ENCODE measurements at places on chromosomes 2 and 18.
A peak's percentile ranks its signal among the peaks of the same experiment; 100 is the strongest.

DNA sequence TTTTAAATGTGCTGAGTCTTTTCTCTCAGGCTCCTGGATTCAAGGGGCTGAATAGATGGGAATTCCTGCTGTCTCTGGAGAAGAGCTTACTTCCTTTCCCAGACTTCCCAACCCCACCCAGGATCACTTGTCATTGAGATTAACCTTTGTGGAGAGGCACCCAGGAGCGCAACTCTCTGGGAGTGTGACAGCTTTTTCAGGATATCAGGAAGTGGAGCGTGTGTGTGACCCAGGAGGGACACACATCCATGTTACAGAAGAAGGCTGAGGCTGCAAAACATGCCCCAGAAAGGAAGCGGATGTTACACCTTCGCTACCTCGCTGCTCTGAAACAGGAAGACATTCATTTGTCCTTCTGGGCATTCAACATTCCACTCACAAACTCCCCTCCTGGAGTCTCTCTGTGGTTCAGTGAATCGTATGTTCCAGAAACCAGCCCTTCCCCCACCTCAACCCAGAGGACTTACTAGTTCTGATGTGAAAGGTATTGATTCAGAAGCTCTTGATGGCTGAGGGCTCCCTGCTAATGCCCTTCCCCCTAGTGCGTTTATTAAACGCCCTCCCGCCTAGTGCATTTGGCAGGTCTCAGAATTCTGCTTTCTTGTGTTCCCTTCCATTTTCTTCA, 523.9 kb downstream of the TNS1 start:
- DNase-seq: no peak

GRCh38 chr2:69134306-69134945, 121.4 kb downstream of the ANTXR1 start:
- DNase-seq: no peak

GRCh38 chr18:64332835-64333234, 183.9 kb upstream of the LINC00305 start:
- DNase-seq: no peak

GRCh38 chr2:2837746-2838547, 506.9 kb upstream of the MYT1L start:
- no peak for DNase-seq

GRCh38 chr18:42730272-42730671, 385.2 kb downstream of the RIT2 start:
- no peak for DNase-seq

DNA sequence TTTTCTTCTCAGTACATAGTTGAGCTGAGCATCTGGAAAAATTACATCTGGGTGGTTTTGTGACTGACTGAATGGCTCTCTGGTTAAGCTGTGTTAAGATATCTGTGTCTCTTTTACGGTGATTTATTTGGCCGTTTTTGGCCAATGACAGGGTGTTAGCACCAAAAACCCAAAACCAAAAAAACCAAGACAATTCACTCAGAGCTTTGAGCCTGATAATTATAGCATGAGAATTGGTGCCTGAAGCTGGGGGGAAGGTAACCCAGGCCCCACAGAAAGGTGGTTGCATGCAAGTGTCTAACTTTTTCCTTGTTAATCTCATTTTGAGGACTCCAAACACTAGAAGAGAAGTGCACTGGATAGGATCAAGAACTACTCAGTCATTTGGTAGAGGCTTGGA, 4.5 kb downstream of the CD28 start:
- DNase-seq: no peak

GRCh38 chr2:54895730-54896129, 154.5 kb downstream of the RTN4 start:
- DNase-seq: no peak

GRCh38 chr2:6977786-6978185, 60.6 kb downstream of the RNF144A start:
- no peak for DNase-seq

- no peak for DNase-seq
Observed at GRCh38 chr2:44277541-44277940, 2.3 kb downstream of the SLC3A1 start.

DNA sequence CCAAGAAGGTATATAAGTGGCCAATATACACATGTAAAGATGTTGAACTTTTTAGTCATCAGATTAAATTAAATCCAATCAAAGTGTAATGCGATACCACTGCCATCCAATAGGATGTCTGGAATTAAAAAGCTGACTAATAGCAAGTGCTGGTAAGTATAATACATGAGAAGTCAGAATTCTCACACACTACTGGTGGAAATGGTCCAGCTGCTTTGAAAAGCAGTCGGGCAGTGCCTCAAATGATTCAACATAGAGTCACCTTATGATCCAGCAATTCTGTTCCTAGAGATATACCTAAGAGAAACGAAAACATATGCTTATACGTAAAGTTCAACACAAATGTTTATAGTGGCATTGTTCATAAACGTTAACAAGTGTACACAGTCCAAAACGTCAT, 124.1 kb upstream of the MYT1L start:
- DNase-seq: no peak

- DNase-seq: no peak
Observed at GRCh38 chr2:177187631-177188312, 24.8 kb upstream of the HNRNPA3 start.

DNA sequence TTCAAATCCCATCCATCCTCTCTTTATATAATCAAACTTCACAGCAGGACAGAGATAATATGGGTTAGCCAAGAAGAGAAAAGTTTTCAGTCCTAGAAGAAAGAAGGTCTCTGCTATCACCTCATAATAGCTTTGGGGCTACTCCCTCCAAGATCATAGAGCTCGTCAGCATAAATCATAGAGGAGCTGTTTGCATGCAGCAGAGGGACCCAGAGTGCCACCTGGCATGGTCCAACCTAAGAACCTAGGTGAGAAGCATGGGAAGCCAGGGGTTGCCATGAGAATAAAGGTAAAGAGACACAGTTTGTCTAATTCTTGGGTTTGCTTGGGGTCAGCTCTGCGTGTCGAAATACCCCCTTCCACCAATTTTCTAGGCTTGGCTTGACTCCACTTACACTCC, 87.1 kb upstream of the CYP1B1 start:
- DNase-seq: no peak

DNA sequence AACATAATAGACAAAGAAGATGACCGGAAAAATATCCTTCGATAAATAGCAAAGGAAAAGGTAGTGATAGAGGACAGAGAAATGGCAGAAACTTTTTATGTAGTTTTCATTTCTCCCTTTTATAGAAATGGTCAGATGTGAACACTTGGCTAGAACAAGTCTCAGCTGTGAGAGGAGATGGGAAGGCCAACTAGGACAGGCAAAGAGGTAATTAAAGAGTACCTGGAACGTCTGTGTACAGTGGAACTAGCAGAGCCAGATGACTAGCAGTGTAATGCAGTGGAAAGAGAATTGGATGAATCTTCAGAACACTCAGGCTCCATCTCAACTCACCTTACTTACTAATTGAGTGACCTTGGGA, 69.2 kb downstream of the NABP1 start:
- no peak for DNase-seq

- no peak for DNase-seq
Observed at GRCh38 chr2:223165423-223166214, 113.6 kb downstream of the KCNE4 start.

GRCh38 chr18:41996020-41996419, 41.0 kb downstream of the PIK3C3 start:
- DNase-seq: no peak

- DNase-seq: no peak
Observed at GRCh38 chr2:161571051-161571429, 53.2 kb upstream of the SLC4A10 start.

DNA sequence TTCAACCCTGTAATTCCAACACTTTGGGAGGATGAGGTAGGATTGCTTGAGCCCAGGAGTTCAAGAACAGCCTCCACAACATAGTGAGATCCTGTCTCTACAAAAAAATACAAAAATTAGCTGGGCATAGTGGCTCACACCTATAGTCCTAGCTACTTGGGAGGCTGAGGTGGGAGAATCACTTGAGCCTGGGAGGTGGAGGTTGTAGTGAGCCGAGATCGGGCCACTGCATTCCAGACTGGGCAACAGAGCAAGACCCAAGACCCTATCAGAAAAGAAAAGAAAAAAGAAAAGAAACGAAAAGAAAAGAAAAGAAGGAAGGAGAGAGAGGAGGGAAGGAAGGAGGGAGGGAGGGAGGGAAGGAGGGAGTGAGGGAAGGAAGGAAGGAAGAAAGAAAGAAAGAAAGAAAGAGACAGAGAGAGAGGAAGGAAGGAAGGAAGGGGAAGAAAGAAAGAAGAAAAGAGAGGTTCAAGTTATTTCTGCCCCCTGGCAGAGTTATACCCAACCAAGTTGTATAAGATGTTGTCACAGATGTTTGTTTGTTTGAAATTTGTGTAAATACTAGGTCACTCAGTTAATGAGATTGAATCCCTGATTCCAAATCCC, 3.9 kb upstream of the PKDCC start:
- no peak for DNase-seq

GRCh38 chr2:84816426-84817026, 64.4 kb downstream of the TRABD2A start:
- no peak for DNase-seq

DNA sequence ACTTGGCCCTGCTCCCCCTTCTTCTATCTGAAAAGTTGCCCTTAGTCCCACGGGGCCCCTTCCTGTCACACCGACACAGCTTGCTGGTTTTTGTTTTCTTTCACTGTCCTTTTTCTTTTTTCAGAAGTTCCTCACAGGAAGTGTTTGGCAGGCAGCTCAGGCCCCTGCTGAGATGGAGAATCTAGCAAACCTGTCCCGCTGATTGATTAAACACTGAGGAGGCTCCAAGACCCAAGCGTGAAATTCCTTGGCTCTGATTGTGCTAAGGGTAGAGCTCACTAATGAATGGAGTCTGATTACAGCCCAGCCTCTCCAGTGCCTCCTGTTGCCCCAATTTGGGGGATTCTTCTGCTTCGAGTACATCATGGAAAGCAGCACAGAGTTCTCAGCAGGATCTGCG, 365.9 kb upstream of the MEX3C start:
- no peak for DNase-seq

DNA sequence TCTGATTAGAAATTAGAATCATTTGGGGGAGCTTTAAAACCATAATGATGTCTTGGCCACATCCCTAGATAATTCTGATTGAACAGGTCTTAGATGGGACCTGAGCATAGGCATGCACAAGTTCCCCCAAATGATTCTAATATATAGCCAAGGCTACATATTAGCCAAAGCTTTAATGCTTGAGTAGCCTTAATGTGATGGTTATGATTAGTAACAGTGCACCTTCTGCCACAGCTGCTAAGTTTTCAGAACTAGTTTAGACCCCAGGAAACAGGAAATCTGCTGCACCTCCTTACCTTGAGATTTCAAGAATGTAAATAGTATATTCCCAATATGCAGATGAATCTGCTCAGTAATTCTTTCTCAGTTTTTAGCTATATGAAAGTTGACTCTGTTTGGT, 119.8 kb downstream of the PTPN4 start:
- DNase-seq: no peak

- DNase-seq: no peak
Observed at GRCh38 chr2:242027676-242028450, 158.3 kb downstream of the RTP5 start.

- DNase-seq: no peak
Observed at GRCh38 chr18:55317864-55318263, 270.1 kb downstream of the TCF4 start.

GRCh38 chr2:71935262-71935848, 212.3 kb downstream of the CYP26B1 start:
- DNase-seq: peak; percentile 35

GRCh38 chr2:219609149-219609750, 11.6 kb downstream of the STK11IP start:
- DNase-seq: no peak

GRCh38 chr2:163185160-163185559, 346.6 kb upstream of the KCNH7 start:
- DNase-seq: no peak

GRCh38 chr2:8676191-8676920, 5.5 kb upstream of the ID2 start:
- DNase-seq: no peak

GRCh38 chr2:148560496-148560895, 84.1 kb upstream of the EPC2 start:
- DNase-seq: no peak

DNA sequence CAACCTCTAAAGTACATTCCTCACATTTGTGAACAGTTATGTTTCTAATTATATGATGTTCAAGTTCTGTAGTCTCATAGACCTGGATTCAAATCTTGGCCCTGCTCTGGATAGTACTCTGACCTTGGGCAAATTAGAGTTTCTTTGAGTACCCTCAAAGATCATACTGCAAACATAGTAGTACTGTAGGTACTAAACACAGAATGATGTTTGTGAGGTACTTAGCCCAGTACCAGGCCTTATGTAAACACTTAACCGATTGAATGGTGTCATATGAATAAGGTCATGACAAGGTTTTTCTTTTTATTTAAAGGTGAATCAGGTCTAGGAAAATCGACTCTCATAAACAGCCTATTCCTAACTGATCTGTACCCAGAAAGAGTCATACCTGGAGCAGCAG, 19.1 kb downstream of the SEPTIN2 start:
- no peak for DNase-seq

DNA sequence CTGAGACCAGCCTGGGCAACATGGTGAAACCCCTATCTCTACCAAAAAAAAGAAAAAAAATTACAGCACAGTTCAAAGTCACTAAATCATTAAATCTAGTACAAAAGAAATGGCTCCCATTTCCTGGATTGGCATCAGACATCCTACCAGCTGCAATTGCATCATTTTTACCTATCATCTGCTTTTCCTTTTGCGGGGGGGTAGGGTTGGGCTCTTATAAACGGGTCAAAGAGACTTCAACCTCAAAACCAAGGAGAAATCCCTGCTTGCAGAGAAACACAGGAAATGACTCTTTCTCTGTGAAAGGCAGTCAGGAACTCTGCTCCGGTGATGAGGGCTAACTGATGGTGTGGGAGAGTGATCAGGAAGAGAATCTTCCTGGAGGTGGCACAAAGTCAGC, 45.3 kb upstream of the RFX8 start:
- DNase-seq: no peak

GRCh38 chr18:22230471-22230945, 61.1 kb downstream of the GATA6 start:
- DNase-seq: no peak

DNA sequence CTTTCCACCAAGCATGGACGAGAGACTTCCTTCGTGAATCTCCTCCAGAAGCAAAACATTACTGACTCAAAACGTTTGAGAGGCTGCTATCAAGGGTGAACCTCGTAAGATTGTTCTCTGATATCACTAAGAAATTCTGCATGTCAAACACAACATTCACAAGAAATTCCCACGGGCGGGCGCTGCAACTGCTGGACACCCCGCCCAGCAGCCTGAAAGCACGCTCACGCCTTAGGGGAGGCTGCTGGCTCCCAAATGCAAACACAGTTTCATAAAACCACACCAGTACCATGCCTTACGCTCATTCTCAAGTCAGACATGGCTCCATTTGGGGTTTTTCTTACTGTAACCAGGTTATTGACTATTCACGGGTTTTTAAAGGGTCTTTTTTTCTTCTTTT, 39.0 kb downstream of the MBP start:
- DNase-seq: no peak

Data from thoracic aorta (tissue), 2 donors.